Stimulated activated effector memory CD8-positive, alpha-beta T cell treated with anti-CD3 and anti-CD28 coated beads, Interleukin-12 subunit alpha, Interleukin-12 subunit beta, amount 100 ng/mL, for 72 hours (primary cell): ENCODE measurements at places on chromosomes 1 and 21.

GRCh38 chr1:197695961-197696360 lies 79.3 kb downstream of the DENND1B start:
- no peak for DNase-seq

DNA sequence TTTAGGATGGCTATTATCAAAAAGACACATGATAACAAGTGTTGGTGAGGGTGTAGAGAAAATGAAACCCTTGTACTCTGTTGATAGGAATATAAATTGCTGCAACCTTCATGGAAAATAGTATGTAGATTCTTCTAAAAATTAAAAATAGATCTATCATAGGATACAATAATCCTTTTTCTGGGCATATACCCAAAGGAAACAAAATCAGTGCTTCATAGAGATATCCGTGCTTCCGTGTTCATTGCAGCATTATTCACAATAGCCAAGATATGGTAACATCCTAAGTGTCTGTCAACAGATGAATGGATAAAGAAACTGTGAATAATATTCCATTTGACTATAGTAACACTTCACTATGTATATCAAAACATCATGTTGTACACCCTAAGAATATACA lies 106.7 kb downstream of the MIS18A start:
- DNase-seq: no peak

DNA sequence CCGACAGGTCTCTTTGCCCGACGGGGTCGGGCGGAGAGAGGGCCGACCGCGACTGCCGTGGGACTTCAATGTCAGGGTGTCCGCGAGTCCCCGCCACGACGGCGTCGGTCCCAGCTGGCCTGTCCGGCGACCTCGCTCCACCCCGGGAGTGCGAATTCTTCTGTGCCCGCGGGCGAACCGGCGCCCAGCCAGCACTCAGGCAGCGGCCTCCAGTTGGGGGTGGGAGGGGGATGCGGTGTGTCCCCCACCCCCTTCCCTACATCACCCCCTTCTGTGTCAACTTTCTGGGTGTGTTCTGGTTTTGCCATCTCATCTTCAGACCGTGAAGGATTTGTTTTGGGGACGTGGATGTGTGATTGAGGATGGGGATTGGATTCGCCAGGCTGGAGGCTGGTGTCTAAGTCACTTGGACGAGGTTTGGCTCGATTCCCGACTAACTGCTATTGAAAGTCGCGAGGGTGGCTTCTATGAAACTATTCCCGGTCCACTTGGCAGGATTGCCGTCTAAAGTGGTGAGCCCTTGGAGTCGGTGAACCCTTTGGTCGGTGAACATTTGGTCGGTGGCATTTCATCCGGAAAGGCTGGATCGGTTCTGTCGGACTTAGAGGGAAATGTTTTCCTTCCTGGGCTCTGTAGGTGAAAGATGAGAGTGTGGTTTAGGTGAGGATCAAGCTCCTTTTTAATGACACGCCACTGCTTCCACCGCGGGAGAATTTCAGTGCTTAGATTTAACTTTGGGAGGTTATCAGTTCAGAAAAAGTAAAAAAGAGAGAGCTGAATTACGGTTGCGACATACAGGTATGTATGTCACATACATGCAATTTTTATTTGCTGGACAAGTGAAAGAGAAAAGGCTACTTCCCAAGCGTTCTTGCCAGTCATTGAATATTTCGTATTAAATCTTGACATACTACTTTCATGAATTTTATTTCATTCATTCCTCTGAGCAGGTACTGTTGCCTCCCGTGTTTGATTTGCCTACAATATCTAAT lies 771 bp downstream of the ABCD3 start:
- peak; percentile 2 for DNase-seq

DNA sequence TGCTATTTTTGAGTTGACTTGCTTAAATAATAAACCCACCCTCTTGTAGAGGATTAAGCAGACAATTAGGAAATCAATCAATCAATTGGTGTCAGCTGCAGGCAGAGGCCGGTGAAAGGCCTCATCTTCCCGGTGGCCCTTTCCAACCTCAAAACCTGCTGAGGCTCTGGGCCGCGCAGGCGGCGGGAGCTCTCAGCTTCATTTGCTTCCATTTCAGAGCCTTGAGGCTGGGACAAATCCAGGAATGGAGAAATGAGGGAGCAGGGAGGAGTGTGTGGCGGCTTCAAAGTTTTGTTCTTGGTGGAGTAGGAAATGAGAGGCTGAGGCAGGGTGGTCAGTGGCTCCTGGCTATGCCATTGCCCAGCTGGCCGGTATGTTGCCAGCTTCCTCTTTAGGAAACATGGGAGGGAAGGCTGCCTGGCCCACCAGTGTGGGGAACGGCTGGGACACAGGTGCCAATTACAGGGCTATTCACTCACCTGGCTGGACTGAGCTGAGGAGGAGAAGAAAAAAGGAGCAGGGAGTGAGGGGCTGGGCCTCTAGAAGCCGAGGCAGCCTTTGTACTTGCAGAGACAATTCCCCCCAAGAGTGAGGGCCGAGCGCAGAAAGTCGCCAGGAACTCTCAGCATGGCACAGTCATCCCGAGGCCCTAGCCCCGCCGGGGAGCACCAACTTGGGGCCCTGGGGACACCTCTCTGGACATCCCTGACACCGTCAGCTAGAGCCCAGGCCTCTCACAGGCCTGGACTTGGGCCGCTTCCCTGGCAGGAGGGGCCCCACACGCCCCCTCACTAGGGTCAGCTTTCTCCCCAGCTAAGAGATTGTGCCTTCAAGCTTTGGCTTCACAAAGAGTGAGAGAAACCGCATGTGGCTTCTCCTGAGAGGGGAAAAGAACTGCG lies 4.4 kb downstream of the POU3F1 start:
- no peak for DNase-seq

DNA sequence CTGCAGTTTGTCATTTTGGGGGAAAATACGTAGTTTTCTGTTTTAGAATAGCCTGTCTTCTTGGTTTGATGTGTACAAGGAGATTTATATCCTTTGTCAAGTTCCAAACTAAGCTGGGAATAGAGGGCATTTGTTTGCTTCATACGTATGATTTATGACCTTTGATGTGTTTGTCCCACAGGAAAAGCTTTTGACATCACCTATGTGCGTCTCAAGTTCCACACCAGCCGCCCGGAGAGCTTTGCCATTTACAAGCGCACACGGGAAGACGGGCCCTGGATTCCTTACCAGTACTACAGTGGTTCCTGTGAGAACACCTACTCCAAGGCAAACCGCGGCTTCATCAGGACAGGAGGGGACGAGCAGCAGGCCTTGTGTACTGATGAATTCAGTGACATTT lies 79.9 kb downstream of the LAMC1 start:
- no peak for DNase-seq

DNA sequence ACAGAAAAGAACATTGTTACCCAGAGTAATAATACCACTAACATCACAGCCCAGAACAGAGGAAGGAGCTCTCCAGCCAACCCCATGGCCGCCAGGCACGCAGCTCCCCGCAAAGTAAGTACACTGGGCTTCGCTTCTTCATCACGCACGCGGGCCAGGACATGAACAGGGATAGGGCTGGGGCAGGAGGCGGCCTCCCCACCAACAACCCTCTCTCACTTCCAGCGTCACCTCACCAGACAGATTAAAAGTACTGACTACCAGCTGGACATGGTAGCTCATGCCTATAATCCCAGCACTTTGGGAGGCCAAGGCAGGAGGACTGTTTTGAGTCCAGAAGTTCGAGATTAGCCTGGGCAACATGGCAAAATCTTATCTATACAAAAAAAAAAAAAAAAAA lies 78.3 kb downstream of the NPHP4 start:
- DNase-seq: no peak

DNA sequence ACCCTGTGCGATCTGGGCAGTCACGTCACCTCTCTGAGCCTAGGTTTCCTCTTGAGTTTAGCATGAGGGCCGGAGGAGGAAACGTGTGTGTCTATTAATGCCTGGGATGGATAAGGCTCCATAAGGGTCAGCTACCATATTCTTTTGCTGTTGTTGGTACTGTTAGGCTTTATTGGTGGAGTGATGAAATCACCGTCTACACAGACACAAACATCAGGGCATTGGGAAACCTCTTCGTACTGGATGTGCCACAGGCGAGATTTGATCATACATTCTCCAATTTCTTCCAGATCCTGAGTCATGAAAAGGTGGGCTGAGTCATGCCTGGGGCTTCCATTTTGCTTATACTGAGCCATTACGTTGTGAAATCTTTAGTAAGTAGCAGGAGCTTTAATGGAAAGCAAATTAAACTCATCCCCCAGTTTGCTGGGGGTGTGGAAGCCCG lies 24.9 kb upstream of the GRHL3 start:
- DNase-seq: no peak

DNA sequence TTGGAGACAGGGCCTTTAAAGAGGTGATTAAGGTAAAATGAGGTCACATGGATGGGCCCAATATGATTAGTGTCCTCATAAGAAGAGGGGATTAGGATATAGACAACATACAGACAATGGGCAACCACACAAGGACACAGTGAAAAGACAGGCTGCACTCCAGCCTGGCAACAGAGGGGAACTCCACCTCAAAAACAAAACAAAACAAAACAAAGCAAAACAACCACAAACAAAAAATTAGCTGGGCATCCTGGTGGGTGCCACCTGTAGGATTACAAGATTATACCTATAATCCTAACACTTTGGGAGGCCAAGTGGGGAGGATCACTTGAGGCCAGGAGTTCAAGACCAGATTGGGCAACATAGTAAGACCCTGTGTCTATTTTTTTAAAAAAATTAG lies 4.8 kb upstream of the MDM4 start:
- DNase-seq: no peak

GRCh38 chr21:14833241-14833640 lies 231.6 kb downstream of the NRIP1 start:
- no peak for DNase-seq

DNA sequence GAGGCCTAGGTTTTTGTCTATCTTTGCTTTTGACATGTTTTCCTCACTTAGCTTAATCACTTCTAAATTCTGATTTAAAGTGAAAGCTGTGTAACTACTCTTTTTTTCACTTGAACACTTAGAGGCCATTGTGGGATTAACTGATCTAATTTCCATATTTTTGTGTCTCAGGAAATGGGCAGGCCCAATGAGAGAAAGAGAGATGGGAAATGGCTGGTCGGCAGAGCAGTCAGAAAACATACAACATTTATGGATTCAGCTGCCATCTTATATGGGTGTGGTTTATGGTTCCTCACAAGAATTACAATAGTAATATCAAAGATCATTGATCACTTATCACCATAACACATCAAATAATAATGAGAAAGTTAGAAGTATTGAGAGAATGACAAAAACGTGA lies 320.8 kb downstream of the PTPRC start:
- DNase-seq: no peak

DNA sequence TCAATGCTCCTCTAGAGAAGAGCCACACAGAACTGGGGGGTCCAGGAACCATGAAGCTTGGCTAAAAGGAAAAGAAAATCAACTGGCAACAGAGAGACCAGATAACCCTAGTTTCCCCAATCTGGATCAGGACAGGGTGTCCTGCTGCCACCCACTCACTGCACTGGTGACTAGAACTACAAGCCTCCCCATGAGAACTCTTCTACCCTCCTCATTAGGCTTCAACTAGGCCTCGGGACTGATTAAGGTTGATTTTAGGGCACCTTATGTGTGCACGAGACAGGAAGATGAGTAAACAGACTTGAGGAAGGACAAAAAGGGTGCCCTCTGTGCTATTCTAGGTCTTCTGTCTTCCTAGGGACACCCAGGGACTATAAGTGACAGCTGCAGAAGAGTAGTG lies 2.3 kb upstream of the SF3B4 start:
- DNase-seq: no peak

DNA sequence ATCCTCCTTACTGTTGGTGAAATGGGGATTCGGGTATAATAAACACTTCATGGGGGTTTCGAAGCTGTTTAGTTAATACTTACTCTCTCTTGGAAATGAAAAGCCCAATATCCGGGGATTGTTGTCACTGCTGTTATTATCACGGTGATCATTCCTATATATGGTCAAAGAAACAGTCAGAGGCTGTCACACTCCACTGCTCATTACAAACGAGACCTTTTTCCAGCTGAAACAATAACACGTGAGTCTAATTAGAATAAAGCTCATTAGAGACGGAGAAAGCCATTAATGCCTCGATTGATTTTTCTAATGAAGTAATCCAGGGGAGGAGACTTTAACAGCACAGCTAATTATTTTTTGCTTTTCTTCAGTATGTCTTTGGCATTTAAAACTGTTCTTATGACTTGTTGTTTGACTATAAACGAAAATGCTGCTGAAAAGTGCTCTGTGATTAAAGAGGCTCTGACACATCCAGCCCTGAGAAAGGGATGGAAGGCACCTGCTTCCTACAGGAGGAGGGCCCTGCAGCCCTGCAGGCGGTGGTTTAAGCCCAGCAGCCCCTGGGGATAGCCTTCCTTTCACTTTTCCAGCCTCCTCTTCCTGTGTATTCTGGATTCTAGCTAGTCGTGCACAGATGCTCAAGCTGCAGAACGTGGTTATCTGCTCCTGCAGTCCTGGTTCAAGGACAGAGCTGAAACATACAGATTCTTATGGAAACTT lies 143.6 kb downstream of the EDEM3 start:
- DNase-seq: no peak

DNA sequence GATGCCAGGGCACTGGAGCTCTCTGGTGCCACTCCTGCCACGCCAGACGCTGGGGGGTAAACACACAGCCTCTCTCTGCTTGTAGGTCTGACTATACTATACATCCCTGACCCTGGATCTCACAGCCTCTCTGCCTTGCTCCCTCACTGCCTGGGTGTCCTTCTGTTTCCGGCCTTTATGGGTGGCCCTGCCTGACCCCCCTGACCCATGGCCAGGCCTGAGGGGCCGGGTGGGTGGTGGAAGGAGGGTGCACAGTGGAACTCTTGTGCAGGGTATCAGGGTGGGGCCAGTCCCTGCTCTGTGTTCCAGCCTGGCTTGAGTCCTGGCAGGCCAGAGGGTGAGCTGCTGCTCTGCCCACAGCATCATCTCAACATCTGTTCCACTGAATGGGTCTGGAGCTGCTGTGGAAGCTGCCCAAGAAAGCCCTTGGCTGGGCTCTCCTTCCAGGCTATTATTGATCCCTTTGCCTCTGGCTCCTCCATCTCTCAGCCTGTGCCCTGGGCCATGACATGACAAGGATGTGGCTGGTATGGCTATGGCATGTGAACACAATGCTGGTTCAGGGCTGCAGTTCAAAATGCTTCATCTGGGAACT lies 17.2 kb upstream of the SYNC start:
- no peak for DNase-seq

DNA sequence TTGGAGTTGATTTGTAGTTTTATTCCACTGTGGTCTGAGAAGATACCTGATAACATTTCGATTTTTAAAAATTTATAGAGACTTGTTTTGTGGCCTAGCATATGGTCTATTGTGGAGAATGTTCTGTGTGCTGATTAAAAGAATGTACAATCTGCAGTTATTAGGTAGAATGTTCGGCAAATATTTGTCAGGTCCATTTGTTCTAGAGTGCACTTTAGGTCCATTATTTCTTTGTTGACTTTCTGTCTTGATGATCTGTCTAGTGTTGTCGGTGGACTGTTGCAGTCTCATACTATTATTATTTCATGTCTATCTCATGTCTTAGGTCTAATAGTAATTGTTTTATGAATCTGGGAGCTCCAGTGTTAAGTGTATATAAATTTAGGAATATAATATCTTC lies 116.8 kb downstream of the NME7 start:
- no peak for DNase-seq
